ENCODE measurements at places on chromosomes 3 and 15.

DNA sequence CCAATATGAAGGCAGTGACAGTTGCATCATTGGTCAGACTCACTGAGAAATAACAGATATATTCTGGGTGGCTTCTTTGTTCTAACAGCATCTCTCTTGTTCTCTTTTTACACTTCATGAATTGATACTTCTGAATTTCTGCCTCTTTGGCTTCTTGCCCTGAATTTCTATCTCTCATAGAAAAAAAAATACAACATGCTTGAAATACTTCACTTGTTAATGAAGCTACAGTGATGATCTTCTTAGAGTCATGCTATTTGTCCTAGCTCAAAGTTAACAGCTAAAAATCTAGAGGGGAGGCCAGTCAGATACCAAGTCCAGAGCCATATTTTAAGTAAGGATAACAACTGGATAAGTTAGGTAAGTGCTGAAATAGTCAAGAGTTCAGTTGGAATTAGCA is 597.2 kb upstream of the AGTR1 start:
- no peak for DNase-seq

- DNase-seq, result no peak
Observed at GRCh38 chr3:136708333-136708985, 43.7 kb downstream of the STAG1 start.

- no peak for DNase-seq
Observed at GRCh38 chr15:48202068-48202467, 4.0 kb upstream of the SLC12A1 start.

DNA sequence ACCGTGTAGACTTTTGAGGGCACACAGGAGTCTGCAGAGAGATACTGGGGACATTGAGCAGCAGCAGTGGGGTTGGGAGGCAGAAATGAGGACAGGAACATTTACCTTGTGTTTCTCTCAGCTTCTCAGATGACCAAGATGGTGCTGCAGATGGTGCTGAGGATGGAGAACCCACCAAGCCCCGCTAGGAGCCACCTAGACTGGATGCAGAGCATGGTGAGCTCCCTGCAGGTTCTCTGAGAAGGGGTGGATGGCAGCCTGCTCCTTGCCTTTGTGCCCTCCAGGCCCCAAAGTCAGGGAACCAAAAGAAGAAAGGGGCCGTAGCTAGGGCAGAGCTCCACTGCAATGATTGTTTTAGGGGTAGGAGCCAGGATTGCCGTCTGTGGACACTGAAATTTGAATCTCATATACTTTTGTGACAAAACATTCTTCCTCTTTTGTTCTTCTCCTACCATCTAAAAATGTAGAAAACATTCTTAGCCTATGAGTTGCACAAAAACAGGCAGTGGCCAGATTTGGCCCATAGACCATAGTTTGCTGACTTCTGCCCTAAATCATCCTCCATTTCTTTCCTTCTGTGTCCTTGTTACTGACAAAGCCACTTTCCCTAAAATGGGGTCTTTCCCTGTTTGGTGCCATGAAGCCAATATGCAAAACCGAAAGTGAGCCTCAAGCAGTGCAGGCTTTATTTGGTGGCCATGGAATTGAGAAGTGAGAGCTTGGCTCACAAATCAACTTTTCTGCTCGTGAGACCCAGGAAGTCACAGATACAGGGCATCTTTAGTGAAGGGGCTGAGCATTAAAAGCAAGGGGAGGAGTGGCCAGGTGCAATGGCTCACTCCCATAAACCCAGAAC is 11.9 kb upstream of the MUC20 start:
- DNase-seq, result no peak

- DNase-seq, result no peak
Observed at GRCh38 chr3:42778644-42779043, 5.6 kb upstream of the CCDC13 start.

- no peak for DNase-seq
Observed at GRCh38 chr3:182739619-182740018, 53.7 kb upstream of the ATP11B start.

- no peak for DNase-seq
Observed at GRCh38 chr15:76169911-76170800, 110.4 kb downstream of the TMEM266 start.

GRCh38 chr3:70264122-70264780 is 48.2 kb downstream of the MDFIC2 start:
- DNase-seq, result no peak

DNA sequence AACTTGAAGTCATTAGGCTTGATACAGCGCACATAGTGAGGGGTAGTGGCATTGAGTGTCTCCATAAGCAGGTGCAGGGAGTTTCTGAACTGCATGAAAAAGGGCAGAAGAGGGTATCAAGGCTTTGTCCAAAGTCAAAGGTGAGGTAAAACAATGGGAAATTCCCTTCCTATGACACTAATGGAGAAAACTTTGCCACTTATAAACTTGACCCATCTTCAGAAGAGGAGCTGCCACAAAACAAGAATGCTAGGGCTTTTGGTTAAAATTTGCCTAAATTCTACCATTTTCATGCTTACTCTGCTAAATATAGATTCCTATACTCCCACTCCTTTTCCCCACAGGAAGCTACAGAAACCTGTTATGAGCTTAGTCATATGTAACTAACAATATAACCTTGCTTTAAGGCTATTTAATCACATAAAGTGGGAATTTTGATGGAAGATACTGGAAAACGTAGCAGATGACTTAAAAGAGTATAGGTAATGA is 87.5 kb upstream of the MYO5C start:
- DNase-seq, result no peak

GRCh38 chr15:79004336-79004735 is 59.5 kb upstream of the CTSH start:
- no peak for DNase-seq

DNA sequence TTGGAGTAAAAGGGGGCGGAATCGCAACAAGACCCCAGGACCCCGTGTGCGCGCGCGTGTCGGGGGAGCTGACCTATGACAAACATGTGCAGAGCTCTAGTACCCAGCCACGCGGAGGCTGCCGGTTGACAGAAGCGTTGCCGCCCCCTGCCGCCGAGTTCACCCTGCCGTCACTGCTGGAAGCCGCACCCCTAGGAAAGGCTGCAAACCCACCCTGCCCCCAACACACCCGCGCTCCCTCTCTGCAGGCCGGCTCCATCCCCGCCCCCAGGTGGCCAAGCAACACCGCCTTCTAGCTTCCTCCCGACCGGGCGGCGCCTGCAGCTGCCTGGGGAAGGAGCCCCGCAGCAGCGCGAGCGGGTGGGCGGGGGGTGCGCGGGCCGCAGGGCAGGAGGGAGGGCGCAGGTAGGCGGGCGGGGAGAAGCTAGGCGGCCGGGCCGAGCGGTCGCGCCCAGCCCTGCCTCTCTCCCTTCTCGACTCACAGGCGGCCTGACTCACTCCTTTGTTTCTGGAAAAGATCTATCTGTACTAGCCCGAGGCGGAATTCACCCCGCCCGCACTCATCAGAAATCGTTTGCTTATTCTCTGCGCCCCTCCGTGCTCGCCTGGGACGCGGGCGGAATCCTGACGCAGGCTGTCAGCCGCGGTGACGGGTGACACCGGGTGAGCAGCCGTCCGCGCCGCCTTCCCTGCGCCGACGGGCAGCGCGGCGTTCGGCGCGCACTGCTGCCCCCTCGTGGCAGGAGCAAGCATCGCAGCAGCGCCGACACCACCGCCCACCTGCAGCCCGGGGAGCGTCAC is 160.8 kb downstream of the GAP43 start:
- DNase-seq, result peak; percentile 95

GRCh38 chr3:123422457-123422856 is 26.4 kb downstream of the ADCY5 start:
- no peak for DNase-seq

DNA sequence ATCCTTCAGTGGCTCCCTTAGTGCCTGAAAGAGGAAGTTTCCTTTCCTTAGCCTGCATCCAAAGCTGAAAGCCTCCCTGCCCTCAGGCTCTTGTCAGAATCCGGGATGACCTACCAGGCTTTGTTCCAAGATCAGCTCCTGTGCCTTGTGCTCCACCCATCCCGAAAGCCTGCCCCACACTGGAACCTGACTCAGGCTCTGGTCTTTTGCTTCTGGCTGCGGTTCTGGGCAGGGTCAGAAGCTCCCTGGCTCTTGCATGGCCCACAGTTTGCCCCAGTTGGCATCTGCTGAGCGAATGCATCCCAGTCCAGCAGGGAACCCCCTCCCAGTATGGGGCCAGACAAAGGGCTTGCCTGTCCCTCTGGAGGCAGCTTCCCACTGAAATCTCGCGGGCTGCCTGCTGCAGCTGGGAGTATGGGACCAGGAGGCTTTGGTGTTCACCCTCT is 25.9 kb upstream of the KIF23 start:
- peak; percentile 53 for DNase-seq

DNA sequence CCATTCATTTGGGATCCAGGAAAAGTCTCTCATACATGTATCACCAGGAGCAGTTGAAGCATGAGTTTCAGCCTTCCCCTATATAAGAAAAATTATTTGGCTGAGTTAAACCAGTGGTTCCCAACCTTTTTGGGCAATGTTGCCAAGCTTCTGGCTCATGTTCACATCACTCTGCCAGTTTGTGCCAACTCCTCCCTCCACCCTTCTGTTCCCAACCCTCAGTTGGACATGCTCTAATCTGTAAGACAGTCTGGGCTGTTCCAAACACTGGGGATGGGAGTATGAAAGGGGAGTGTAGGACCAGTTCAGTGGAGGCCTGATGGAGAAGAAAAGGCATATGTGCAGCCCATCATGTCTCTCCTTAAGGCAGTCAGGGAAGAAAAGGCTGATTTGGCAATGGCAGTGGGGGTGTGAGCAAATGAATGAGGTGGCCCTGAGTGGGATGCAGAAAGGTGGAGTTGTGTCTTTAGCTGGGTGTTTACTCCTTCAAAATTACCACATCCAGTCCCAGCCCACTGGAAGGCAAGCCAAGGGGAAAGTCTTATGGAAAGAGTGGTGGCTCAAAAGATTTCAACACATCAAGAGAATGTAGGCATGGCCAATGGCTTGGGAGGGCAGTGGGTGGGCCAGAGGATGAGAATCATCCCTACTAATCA is 32.0 kb upstream of the PRICKLE2 start:
- no peak for DNase-seq

DNA sequence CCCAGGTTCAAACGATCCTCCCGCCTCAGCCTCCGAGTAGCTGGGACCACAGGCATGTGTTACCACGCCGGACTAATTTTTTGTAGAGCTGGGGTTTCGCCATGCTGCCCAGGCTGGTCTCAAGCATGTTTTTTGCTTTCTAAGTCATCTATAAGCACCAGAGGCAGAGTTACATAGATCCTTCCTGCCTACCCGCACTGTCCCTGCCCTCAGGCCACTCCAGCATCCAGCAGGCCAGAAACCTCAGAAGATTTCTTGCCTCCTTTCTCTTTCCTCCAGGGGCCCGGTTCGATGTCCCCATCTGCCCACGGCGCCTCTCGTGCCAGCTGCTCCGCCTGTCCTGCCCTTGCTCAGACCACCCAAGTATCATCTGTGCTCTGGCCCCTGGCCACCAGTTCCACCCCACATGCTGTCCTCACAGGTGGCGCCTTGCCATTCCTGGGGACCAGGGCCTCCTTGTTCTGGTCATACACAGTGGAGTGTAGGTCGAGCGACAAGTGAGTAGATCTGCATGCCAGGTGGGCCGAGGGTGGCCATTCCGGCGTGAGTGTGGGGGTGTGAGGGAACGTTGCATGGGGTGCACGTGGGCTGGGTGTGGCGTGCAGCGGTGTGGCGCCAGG is 27.3 kb downstream of the KLHDC8B start:
- peak; percentile 51 for DNase-seq

GRCh38 chr3:137692803-137693431 is 71.2 kb upstream of the SOX14 start:
- DNase-seq, result peak; percentile 71

DNA sequence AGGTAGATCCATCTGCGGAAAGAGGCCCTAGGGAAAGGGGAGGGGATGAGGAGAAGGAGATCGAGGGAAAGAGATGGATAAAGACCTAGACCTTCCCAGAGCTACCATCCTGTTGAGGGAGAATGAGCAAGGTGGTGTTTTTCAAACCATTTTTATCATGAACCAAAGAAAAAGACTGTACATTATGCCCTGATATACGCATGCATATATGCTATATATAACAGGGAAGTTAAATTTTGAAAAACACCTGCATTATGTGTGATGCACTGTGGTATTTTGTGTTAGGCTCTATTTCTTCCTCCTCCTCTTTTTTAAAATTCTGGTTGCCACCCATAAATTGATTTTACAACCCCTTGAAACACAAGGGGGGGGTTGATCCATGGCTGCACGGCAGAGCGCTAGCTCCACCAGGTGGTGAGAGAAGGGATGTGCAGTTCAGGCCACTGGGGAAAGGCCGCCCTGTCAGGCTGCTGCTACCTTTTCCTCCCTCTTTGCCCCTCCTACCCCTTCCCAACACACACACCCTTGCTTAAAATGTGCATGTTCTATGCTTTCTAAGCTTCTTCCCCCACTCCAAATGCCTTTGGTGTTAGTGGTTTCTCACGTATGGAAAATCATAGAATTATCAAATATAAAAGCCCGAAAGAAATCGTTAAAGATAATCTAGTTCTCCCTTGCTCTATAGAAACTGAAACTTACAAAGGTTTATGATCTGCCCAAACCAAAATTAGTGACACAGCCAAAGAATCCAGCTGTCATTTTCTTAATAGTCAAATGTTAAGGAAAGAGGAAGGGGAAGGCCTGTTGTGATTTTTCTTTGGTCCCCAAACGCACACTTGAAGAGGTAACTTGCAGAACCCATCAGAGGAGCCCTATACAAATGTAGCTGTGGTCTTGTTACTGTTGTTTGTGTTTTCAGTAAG is 262.0 kb upstream of the UMPS start:
- DNase-seq, result peak; percentile 69

GRCh38 chr3:111801693-111802092 is 57.4 kb upstream of the PHLDB2 start:
- DNase-seq, result no peak

GRCh38 chr3:131067983-131068382 is 41.3 kb downstream of the NEK11 start:
- no peak for DNase-seq

- no peak for DNase-seq
Observed at GRCh38 chr15:101244889-101245668, 6.8 kb downstream of the CHSY1 start.

GRCh38 chr15:70768257-70768883 is 5.0 kb upstream of the UACA start:
- DNase-seq, result no peak

- DNase-seq, result no peak
Observed at GRCh38 chr15:70569714-70570231, 193.6 kb downstream of the UACA start.

DNA sequence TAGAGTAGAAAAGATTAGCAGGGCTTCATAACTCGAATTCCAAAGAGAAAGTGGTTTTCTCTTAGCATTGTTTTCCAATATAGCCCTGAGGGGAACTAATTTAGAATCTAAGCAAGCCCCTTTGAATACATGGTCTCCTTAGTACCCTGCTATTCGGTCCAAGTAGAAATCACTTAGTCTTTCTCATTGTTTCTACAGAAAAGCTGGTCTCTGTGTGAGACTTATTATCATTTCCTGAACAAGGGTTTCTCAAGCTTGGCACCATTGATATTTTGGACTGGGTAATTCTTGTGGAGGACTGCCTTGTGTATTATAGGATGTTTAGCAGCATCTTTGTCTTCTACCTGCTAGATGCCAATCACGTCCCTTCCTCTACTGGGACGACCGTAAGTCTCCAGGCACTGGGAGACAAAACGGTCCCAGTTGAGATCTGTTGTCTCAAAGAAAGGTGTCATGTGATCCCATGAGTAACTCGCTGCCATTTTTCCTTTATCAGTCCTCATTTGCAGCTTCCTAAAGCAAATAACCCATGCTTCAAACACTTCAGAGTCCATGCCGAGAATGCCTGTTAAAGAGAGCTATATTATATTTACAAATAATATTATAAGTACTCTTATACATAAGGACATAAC is 230.7 kb upstream of the SLCO3A1 start:
- DNase-seq, result no peak
